ENCODE measurements at places on chromosomes 11 and 22. TPM values are rescaled to one million over a fixed set of nuclear protein-coding genes. Genes with fewer than 3 reads are reported as not detected.

Gene OR4D5
- not detected for total RNA-seq

Gene PATE4
- total RNA-seq = not detected

DNA sequence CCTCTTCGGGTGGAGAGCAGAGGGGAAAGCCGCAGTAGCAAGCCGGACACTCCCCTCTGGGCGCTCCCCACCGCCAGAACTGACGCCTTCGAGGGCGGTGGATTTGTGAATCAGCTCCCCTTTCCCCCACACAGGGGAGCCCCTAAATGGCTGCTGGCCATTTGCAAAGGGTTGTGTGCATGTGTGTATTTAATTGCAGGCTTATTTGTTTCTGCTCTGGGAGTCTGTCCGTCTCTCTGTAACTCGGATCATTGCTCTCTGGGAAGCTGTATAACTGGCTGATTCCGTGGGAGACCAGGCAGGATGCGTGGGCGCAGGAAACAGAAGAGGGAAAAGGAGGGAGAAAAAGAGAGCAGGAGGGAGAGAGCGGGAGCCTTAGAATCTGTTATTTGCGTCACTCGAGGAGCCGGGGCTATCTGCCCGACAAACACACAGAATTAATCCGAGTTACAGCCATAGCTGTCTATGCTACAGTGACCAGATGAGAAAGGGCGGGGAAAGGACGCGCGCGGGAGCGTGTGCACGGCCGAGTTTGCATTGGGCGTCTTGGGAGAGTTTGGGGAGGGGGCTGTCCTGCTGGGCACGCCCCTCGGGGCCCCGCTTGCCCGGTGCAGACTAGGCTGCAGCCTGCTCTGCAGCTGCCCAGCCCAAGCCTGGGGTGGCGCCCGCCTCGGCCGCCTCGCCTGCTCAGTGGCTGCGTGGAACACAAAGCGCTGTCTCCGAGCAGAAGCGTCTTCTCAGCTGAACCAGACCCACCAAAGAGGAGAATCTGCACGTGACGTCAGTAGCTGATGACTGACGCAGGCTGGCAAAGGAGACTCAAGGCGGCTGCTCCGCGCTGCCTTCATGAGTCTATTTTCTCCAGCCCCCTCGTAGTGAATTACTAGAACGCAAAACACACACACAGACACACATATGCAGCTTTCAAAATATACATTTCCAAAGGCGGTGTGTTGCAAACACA, 105.3 kb upstream of the HSD17B12 start:
- DNase-seq = peak; percentile 39

Gene PKP3
- total RNA-seq = 2.4 TPM

Gene SLC6A5
- not detected for total RNA-seq

GRCh38 chr11:123209591-123209990, 14.5 kb upstream of the CLMP start:
- no peak for DNase-seq

- DNase-seq = peak; percentile 90
Measured at GRCh38 chr11:14891143-14892035, 642 bp downstream of the CYP2R1 start.

Gene OR4C11
- total RNA-seq = not detected

- DNase-seq = no peak
Measured at GRCh38 chr22:44701187-44701790, 715 bp upstream of the PRR5 start.

Gene HTR3B
- total RNA-seq = not detected

DNA sequence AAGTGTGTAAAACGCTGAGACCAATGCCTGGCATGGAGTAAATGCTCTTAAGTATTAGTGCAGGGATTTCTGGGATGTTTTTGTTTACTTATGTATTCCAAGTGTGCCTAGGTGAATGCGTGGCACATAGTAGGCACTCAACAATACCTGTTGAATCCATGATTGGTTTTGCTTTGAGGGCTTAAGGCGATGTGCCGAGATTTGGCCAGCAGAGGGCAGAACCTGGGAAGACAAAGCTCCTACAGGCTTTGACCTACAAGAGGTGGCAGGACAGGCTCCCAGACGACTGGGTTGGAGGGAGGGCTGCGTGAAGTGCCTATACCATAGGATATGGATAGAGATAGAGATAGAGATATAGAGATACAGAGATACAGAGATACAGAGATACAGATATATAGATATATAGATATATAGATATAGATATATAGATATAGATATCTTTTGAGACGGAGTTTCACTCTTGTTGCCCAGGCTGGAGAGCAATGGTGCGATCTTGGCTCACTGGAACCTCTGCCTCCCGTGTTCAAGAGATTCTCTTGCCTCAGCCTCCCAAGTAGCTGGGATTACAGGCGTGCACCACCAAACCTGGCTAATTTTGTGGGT, 13.9 kb downstream of the KCNE3 start:
- peak; percentile 48 for DNase-seq

Gene PRG3
- total RNA-seq = not detected

Gene HIRA
- 9.6 TPM for total RNA-seq

- DNase-seq = no peak
Measured at GRCh38 chr22:41976070-41976901, 7.0 kb downstream of the SEPTIN3 start.

DNA sequence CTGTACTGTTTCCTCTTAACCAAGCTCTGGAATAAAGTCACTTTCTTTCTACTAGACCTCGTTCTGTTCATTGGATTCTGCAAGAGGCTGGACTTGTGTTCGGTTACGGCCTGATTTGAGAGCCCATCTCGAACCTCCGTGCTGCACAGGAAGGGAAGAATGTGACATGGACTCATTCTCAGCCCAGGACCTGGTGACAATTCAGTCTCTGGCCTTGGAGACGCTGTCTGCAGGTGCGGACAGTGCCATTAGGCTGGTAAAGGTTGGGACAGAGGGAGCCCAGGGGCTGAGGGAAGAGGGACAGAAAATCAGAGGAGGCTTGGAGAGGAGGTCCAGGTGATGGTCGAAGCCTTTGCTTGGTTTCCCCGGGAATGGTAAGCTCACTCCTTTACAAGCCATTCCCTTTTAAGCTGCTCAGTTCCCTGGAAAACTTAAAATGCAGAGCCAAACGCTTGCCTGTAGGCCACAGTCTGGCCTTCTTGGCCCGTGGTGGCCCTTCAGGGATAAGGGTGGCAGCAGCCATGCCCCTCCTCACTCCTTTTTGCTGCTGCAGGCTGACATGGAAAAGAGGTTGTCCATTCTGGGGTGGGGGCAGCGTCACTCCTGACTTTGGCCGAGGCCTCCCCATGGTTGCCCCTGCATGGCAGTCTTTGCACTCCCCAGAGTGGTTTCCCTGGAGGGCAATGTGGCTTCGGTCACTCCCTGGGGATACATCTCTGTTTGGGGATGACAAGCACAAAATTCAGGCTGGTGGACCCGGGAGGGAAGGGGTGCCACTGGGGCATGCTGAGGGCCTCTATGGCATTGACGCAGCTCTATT, 52.3 kb downstream of the SHISAL1 start:
- DNase-seq = no peak

DNA sequence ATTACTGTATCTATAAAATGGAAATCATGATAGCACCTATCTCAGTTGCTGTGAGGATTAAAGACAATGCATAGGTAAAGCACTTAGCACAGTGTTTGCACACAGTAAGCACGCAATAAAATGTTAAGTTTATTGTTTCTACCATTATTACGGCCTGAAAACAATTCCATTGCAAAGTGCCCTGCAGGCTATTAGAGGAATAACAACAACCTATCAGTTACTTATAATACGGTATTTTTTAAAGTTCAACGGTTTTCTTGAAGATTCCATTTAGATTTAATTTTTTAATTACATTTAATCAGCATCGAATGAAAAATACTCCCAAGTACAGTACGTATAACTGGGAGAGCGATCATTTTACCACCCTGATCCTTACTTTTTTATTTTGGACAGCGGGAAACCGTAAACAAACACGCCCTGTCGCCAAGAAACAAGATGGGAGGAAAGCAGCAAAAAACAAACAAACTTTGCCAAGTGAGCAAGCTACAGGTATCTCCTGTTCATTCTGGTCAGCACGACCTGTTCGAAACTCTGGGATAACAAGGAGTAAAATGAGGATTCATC, 893 bp downstream of the SLC36A4 start:
- no peak for DNase-seq

DNA sequence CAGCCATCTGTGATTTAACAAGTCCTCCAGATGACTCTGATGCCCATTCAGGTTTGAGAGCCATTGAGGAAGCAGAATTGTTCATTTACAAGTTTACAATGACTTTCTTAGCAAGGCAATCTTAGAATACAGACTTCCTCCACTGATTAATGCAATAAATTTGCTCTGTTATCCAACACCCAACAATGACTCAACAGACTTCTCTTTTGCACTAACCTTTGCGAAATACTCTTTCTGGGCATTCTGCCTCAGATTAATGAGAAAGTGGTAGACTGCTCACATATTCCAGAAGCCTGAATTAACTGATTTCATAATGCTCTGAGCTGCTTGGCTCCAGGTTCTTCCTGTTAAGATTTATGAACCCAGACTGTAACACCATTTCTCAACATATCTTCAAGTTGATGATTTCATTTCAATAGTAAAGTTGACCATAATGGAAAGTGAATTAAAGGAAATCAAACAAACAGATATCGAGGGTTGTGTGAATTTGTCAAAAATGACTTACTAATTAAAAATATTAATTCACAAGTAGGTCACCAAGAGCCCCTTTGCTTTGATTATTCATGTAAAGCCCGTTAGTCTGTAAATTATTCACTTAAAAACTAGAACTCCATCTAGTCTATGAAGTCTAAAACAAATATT, 70.5 kb upstream of the BLID start:
- DNase-seq = peak; percentile 82

- DNase-seq = no peak
Measured at GRCh38 chr11:67344264-67344663, 9.1 kb downstream of the POLD4 start.

DNA sequence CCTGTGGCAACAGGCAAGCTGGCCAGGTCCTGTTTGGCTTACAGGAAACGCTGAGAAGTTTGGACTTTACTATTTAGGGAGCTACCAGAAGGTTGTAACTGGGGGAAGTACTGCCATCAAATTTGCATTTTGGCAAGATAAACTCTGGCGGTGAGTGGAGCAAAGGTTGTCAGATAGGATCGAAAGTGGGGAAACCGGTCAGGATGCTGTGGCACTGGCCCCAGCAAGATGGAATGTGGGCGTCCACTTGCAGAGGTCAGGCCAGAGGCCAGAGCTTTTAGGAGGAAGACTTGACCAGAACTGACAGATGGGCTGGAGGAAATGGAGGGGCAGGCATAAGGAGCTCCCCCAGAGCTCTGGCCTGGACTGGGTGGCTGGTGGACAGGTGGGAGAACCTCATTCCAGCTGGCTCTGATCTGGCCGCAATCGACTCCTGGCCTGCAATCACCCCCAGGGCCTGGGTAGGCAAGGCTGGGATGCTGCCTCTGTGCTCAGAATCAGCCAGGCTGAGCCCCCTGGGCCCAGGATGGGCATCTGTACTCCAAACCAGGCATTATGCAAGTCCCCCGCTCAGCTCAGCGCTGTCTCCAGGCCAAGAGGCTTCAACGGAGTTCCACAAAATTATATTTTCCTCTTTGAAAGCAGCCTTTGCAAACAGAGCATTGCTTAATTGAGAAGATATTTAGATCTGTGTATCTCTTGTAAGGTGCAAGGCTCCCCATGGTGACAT, 178.3 kb upstream of the NECTIN1 start:
- no peak for DNase-seq

- no peak for DNase-seq
Measured at GRCh38 chr11:81578571-81578970, 1155.1 kb downstream of the FAM181B start.

- no peak for DNase-seq
Measured at GRCh38 chr22:37095113-37095512, 14.4 kb downstream of the TMPRSS6 start.

DNA sequence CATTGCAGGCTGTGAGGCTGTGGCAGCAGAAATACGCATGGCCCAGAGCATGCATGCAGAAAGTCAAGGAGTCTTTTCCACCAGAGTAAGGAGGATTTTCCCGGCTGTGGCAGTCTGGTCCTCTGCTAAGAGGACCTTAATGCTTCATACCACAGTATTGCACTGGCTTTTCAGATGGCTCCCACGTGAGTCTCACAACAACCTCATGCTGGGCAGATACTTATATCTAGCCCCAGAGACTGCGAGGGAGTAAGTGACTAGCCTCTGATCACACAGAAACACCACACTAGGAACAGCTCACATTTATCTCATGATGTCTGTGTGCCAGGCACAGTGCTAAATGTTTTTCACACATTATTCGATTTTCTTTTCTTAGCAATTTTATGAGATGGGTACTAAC, 8.0 kb downstream of the CRY2 start:
- no peak for DNase-seq

Gene GVQW3
- 0.08 TPM for total RNA-seq

Gene NXPE1
- not detected for total RNA-seq

GRCh38 chr11:45368697-45369096, 82.6 kb upstream of the SYT13 start:
- DNase-seq = no peak

DNA sequence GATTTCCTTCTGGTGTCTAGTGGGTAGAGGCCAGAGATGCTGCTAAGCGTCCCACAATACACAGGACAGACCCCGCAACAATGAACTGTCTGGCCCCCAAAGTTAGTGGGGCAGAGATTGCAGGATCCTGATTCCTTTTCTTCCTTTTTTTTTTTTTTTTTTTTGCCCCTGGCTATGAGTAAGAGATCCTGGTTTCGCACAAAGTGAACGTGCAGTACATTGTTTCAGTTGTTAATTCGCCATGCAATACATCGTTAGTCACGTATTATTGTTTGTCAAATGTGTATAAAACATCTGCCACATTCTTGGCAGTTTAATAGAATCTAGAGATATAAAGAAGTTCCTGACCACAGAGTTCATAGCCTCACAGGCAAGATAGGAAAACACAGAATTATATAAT, 20.2 kb downstream of the ST3GAL4 start:
- DNase-seq = peak; percentile 26

Gene HIC2
- total RNA-seq = 0.62 TPM

DNA sequence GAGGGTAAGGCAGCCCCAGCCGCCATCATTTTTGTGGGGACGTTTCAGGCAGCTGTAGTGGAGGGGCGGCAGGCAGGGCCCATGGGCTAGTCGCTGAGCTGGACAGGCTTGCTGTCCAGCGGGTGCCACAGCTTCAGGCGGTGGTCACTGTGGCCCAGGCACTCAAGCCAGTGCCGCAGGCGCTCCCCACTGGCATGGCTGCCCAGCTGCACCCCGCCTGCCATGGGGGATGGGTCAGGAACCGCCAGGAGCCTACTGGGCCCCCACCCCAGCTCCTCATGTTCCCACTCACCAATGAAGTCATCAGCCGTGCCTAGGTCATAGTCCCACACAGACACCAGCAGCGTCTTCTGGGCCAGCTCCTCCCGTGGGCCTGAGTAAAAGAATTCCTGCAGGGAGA, 6.0 kb downstream of the NDUFV1 start:
- no peak for DNase-seq

GRCh38 chr11:75665126-75665525, 3.7 kb downstream of the MAP6 start:
- no peak for DNase-seq

Gene OR8G5
- not detected for total RNA-seq

GRCh38 chr22:30198152-30198825, 48.3 kb downstream of the LIF start:
- no peak for DNase-seq

Measured in H4 (cell line).